ENCODE measurements at places on chromosomes 1 and 21.
A peak's percentile ranks its signal among the peaks of the same experiment; 100 is the strongest.

GRCh38 chr1:182955596-182956588 is 2.9 kb upstream of the SHCBP1L start:
- no peak for DNase-seq

DNA sequence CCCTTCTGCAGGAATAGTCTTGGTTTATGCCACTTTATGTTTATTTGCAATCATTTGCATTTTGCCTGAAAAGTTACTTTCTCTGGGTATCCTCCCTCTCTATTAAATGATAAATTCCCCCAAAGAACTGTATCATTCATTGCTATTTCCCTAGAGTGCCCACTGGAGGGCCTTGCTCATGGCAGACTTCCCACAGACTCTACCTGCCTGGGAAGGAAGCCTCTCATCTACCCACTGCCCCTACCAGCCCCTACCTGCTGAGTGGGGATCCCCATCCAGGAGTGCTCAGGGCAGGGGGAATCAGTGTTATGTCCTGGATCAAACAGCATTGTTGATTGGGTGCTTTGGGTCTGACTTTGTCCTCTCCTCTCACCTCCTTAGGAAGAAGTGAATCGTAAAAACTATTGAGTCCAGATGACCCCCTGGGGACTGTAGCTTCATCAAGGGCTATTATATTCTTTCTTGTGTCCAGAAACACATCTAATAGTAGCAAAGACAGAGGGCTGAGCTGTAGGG is 6.8 kb upstream of the LRRN2 start:
- DNase-seq, result no peak

DNA sequence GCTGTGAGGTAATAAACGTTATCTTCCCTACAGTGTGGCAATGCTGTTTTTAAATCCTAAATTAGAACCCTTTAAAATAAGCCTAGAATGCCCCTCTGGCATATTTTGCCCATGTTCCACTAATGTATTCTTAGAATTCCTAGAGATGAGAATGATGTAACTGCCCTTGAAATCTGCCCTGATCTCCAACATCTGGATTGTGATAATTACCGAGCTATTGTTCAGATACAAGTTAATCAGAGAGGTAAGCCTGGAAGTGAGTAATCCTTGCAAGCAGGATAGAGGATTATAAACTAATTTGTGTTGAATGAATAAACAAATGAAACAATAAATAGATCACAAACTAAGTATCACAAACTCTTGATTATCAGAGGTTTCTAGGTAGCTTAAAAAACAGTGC is 107.8 kb upstream of the DMRTA2 start:
- no peak for DNase-seq

DNA sequence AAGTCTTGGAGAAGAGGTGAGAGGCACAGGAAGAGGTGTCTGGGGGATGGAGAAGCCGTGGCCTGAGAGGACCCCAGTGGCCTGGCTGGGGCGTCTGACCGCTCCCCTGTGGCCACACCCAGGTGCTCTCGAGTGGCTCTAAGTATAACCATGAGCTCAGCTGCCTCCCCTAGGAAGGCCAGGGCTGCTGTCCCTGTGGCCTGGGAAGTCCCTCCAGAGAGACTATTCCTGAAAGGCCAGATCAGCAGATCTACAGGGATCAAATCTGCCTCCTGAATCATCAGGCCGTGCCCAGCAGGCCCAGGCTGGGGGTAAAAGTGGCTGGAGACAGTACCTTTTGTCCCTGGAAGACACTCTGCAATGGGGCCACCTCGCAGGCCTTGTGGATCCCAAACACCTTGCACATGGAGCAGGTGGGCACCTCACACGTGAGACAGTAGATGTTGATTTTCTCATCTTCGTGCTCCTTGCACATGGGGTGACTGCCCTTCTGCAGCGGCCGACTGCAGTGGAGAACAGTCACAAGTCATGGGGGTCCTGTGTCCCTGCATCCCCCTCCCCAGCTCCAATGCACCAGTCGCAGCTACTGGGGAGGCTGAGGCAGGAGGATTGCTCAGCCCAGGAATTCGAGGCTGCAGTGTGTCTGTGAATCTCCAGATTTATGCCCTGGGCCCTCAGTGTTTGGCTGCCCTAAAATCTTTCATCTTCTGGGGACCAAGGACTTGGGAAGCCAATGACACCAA is 6.4 kb downstream of the TRIM63 start:
- no peak for DNase-seq

DNA sequence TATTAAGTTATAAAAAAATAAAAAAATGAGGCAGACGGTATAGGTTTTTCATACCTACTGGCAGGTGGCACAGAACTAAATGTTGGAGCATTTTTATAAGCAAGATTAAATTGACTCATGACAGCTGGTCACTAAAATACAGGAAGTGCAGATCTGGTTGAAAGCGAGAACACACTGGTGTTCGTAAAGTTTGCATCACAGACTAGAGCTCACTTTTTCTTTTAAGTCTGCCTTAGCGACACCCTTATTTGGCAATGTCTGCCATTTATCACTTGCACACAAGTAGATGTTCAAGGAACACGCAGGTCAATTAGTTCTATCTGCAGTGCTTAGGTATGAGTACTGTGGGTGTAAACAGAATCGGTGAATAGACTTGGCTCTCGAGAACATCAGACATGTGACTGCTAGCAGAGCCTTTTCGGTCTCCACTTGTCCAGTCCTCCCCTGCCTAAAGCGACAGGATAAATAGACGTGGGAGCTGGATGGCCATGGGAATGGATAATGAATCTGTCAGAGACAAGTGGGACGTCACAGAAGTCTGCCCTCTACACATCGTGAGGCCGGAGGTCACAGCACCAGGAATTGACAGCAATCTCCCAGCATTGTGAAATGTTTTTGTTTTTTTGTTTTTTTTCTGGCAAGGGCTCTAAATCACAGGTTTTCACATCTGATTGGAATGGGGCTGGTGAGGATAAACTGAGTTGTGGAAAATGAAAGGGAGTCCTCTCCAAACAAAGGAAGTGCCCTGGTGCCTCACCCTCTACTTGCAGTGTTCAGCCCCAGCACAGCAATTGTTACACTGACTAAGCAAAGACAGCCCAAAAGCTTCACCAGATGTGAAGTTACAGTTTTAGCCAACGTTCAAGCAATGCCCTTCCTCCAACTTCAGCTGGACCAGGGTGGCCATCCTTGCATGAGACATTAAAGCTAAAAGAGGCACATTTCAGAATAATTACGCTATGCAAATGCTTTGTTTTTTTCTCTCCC is 248.9 kb downstream of the NTNG1 start:
- DNase-seq, result no peak

GRCh38 chr1:34973326-34973725 is 11.8 kb downstream of the TMEM35B start:
- no peak for DNase-seq

- no peak for DNase-seq
Measured at GRCh38 chr1:177444997-177445746, 274.4 kb downstream of the BRINP2 start.

GRCh38 chr1:169594391-169594790 is 8.1 kb upstream of the F5 start:
- DNase-seq, result no peak

DNA sequence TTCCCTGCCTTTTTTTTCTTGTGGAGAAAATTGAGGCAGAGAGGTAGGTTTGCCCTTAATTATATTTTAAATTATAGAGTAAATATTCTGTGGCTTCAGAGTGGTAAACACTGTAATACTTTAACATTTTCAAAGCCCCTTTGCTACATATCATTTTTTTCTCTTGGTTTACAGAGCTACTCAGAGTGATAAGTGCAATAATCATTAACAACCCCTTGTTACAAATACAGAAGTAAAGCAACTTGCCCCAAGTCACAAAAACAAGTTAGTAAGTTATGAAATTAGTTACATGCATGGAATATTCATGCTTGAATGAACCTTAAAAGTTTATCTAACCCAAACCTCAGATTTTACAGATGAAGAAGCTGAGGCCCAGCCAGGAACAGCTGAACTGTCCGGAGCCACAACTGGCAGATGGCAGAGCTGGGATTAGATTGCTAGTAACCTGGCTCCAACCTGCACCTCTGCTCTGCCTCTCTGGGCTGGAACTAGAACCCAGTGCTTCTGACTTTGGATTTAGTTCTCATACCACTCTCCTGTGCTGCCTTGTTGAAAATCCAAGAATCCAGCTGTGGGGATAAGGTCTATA is 48.7 kb downstream of the TNN start:
- DNase-seq, result no peak

DNA sequence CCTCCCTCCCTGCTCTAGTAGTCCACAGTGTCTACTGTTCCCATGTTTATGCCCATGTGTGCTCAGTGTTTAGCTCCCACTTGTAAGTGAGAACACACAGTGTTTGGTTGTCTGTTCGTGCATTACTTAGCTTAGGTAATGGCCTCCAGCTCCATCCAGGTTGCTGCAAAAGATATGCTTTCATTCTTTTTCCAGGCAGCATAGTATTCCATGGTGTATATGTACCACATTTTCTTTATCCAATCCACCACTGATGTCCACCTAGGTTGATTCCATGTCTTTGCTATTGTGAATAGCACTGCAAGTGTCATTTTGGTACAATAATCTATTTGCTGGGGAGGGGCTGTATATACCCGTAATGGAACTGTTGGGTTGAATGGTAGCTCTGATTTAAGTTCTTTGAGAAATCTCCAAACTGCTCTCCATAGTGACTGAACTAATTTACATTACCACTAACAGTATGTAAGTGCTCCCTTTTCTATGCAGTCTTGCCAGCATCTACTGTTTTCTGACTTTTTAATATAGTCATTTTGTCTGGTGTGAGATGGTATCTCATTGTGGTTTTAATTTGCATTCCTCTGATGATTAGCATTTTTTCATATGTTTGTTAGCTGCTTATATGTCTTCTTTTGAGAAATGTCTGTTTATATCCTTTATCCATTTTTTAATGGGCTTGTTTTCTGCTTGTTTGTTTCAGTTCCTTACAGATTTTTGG is 191.9 kb upstream of the DMRTA2 start:
- DNase-seq, result no peak

DNA sequence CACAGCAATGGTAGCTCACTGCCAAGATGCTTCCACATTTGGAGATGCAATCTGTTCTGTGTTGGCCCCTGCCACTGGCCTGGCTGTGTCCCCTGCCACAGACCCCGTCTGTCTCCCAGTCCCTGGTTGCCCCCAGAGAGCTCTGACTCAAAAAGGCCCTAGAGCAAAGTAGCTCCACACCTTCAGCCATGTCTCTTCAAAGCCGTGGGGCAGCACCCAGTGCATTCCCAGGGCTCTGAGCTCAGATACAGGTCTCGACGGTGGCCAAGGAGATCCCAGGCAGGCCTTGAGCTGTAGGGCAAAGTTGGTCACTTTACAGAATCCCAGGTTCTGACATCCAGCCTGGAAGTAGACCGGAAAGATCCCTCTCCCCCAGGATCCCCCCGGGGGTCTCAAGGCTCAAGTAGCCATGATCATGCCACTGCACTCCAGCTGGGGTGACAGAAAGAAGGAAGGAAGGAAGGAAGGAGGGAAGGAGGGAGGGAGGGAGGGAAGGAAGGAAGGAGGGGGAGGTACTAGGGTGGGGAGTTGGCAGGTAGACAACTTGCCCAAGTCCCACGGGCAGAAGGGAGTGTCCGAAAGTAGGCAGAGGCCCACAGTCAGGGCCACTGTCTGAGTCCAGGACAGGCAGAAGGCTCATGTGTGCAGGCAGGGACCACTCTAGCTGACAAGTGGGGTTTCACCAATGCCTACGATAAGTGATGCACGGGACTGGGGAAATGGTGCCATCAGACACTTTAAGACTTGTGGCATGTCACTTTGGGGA is 4.8 kb upstream of the ARF1 start:
- peak; percentile 36 for DNase-seq

GRCh38 chr1:86035101-86035500 is 121.5 kb downstream of the COL24A1 start:
- DNase-seq, result no peak

GRCh38 chr1:118223426-118223825 is 38.4 kb upstream of the SPAG17 start:
- no peak for DNase-seq

DNA sequence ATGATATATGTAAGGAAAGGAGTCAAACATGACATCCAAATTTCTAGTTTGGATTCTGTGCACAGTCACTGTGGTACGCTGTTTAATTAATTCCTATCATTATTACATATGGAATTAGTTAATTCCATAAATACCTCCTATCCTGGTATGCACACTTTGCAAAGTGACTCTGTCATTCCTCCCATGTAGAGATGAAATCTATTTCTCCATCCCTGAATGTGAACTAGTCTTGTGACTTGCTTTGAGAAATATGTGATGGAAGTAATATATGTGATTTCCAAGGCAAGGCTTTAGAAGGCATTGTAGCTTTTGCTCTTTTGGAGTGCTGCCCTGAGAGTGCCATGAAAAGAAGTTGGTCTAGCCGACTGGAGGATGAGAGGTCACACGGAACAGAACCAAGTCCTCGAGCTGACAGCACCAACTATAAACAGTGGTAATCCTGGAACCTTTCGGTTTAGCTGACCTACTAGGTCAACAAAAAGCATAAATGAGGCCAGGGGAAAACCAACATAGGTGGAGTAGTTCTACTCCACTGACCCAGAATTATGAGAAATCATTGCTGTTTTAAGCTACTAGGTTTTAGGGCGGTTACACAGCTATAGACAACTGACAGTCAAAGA is 1.5 kb downstream of the SELENOF start:
- DNase-seq, result no peak

DNA sequence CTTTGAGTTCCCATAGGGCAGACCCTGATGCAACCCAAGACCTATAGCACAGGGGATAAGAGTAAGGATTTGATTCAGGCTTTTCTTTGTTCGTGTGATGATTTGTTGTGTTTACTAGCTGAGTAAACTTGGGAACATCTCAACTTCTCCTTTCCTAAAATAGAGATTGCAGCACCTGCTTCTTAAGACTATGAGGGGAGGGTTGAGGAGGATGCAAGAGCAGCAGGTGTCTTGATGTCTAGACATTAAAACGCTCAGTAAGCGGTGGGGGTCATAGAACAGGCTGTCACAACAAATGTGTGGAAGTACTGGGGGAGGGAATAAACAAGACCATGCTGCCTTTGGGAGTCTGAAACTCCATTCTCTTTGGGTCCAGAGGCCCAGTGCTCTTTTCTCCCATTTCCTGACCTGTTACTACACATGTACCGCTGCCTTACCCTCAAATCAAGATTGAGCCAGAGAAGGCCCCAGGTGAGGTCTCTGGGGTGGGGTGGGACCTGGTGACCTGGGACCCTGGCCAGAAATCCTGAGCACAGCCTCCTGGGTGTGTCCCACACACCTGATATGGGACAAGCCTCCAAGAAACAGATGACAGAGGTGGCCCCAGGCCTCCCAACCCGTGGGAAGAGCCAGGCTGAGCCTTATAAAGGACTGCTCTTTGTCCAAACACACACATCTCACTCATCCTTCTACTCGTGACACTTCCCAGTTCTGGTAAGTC is at the start of gene S100A7A:
S100A7A (plus strand) TSS at position 671 of the 721 bp plus-strand sequence. CDS start 1,563 bp downstream, outside the sequence.
- DNase-seq, result no peak

GRCh38 chr1:43541721-43542401 is 11.2 kb downstream of the PTPRF start:
- peak; percentile 86 for DNase-seq

Data from Right ventricle myocardium superior (tissue), 1 donor.